ENCODE measurements at places on chromosomes 1 and 21.

- DNase-seq: peak; percentile 46
Measured at GRCh38 chr1:153532181-153532580, 3.6 kb downstream of the S100A6 start.

- DNase-seq: peak; percentile 76
Measured at GRCh38 chr1:53014791-53015507, 47.1 kb upstream of the PODN start.

GRCh38 chr1:173295995-173296394 is 88.9 kb upstream of the TNFSF4 start:
- DNase-seq: no peak

DNA sequence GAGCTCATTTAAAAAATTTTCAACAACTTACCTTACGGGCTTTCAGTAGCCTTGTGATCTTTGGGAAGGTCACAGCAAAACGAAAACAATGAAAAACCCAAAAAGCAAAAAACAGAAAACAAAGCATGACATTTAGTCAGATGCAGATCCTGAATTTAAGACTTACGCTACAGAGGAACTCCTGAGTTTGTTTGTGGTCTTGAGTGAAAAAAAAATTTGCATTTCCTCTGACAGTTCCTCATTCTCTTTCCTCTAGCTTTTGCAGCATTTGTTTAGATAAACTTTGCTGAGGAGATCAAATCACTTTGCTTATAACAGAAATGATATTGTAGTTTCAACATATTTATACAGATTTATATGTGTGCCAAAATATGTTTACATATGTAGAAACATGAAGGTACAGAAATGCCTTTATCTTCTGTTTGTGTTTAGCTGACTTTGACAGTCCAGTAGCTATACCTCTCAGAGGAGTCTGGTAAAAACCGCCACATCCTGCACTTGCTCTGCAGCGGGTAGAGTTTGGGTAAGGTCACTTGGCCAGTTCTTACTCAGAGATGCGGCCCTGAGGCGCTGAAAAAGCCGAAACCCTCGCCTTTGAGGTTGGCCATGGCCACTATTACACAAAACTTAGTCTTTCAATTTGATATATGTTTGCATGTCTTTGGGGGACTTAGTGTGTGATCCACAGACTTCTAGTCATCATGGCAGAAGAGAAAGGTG is 142.5 kb downstream of the TNR start:
- DNase-seq: no peak

DNA sequence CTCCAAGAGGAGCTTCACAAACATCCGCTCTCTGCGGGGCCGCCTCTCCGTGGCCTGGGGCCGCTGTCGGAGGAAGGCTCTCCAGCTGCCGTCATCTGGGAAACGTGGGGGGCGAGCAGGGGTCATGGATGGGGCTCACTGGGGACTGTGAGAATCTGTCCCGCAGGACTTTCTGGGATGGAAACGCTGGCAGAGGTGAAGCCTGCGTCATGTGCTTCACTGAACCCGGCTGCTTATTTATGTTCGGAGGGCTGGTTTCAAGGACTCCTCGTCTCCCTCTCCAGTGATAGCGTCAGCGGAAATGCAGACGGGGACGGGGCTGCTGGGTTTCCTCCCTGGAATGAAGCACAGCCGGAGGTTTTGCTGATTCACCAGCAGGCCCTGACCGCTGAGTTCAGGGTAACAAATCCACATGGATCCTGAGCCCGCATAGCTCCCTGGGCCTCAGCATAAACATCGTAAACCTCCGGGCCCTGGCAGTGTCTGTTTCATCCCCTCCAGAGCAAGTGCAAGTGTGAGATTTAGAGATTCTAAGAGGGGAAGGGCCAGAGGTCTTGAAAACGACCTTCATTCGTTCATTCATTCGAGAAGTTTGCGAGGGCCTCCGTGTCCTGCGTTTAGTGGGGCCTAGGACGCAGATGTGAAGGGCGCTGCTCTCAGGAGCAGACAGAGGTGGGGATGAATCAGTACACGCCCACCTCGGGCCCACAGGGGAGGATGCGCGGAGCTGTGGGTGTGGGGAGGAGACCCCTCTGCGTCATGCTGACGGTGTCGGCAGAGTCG is 7.0 kb upstream of the POFUT2 start:
- no peak for DNase-seq

DNA sequence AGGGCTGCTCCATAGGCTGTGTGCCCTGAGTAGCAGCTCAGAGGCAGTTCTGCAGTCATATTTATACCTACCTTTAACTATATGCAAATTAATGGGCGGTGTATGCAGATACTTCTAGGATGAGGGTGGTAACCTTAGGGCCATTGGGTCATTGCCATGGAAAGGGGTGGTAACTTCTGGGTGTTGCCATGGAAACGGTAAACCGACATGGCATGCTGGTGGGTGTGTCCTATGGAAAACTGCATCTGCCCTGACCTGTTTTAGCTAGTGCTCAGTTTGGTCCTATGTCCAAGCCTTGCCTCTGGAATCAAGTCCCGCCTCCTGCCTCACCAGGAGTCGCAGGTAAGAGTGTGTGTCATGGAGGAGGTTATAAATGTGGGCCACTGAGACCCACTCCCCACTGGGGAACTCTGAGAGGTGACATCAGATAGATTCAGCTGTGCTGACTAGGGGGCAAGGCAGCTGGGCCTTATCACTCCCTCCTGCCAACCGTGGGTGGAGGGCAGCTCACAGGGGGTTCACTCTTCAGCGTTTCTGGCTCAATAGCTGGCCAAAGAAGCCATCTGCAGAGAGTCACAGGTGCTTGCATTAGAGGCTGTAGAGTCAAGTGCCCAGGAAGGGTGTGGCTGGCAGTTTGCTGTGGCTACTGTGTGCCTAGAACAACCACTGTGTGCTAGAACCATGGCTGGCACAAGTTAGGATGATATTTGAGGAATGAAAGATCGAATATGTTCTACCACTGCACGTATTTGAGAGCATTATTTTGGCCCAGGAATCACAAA is 19.0 kb downstream of the BACE2 start:
- DNase-seq: no peak

- no peak for DNase-seq
Measured at GRCh38 chr1:17423781-17424245, 15.7 kb downstream of the RCC2 start.

- DNase-seq: no peak
Measured at GRCh38 chr1:59505596-59506028, 208.7 kb downstream of the FGGY start.

DNA sequence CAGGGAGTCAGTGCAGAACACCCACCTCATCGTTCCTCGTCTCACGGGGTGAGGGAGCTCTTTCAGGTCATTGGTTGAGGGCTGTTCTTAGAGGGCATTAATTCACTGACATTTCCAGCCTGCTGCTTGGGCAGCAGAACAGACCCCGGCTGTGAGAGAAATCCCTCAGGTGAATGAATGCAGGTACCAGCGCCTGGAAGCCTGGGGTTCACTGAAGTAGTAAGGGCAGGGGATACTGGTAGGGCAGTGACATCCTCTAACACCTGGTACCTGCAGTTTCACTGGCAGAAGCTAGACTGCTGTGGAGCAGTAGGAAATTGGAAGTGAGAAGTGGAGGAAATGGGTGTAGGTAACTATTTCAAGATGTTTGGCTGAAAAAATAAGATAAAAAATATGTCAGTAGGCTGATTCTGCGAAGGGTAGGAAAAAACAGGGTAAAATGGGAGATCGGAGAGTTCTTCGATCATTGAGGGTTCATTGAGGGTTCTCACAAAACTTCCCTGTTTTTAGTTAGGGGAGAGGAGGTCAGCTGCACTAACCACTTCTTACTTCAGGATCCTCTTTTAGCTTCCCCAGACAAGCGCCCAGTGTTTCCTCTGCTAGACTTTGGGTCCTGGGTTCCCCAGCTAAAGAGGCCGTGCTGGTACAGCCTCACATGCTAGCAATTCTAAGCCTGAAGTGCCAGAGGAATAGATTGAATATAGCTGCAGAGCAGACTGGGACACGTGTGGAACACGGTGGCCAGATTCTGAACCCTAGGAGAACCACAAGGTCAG is 55.2 kb downstream of the RNF220 start:
- no peak for DNase-seq

DNA sequence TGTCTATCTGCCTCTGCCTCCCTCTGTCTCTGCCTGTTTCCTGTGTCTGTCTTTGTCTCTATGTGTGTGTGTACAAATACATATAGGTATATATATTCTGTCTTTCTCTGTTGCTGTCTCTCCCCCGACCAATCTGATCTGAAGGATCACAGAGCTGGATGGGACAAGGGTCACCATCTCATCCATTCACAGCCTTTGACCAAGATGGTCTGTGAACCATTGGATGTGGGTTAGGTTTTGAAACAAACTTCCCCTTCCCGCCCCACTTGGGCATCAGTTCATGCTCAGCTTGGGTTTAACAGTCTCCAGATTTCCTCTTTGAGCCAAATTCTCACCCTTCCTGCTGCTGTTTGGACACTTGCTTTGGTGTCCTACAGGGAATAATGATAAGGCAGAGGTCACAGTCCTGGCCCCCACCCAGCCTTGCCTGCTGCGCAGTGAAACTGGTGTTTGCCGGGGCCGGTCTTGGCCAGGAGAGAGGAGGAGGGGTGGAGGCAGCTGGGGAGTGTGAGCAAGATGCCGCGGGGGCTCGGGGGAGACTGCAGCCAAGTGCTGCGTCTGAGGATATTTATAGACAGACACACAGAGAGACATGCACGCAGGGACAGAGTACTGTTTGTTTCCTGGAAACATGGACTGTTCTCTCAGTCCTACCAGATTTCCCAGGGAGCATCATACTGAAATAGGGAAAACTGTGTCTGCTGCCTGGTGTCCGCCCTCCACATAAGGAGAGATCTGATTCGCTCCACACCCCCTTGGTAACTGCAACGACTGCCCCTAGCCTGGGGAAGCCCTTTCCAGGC is 27.0 kb upstream of the BTG2 start:
- DNase-seq: no peak

Data from activated gamma-delta T cell treated with Interleukin-2 at 50 U/mL for 16 hours (primary cell).